Camera-type eye (tissue), 1 donor: ENCODE measurements at places on chromosomes 3 and 15. TPM values are rescaled to one million over a fixed set of nuclear protein-coding genes. Genes with fewer than 3 reads are reported as not detected.

The SLC28A2 gene
- total RNA-seq = not detected

The SPRED1 gene
- 48.4 TPM for total RNA-seq

The PTX3 gene
- 4.4 TPM for total RNA-seq

The TMEM207 gene
- not detected for total RNA-seq

The ACKR4 gene
- total RNA-seq = 6.6 TPM

The CSK gene
- total RNA-seq = 39.9 TPM

The CSPG4 gene
- total RNA-seq = 25.8 TPM

The GOLGA8M gene
- 1.9 TPM for total RNA-seq

The CHP1 gene
- 71.2 TPM for total RNA-seq

The EXD1 gene
- total RNA-seq = not detected

The ENTPD3 gene
- total RNA-seq = 1.7 TPM
